ENCODE measurements at places on chromosomes 3 and 15. TPM values are rescaled to one million over a fixed set of nuclear protein-coding genes. Genes with fewer than 3 reads are reported as not detected.

DNA sequence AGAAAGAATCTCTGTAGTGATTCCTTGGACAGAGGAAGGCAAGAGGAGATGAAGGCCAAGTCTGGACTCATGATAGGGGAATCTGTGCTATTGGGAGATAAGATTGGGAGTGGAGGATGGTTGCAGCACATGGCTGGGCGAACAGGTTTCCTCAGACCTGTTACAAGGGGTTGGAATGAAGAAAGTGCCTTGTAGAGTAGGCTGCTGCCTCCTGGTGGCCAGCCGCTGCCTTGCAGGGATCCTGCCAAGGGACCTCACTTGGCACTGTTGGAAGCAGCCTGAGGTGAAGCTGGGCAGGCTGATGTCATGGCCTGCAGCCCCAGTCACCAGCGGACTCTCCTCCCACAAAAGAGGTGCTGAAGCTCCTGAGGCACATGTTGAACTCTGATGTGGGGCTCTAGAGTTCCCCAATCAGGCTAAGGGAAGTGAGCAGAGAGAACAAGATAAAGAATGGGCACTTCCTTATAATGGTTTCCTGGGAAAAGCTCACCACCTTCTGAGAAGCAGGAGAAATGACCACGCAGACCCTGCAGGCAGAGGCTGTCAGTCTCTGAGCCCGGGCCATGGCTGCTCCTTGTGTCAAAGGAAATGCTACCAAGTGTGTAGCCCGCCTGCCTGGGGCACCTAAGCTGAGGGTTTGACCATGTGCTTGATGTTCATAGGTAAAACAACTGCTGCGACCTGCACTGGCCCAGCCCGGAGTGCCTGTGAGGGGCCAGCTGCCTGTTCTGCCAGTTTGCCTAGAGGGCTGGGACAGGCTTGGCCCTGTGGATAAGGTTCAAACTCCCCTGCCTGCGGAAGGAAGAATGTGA is 1.6 kb upstream of the TEX264 start:
- DNase-seq = peak; percentile 75

DNA sequence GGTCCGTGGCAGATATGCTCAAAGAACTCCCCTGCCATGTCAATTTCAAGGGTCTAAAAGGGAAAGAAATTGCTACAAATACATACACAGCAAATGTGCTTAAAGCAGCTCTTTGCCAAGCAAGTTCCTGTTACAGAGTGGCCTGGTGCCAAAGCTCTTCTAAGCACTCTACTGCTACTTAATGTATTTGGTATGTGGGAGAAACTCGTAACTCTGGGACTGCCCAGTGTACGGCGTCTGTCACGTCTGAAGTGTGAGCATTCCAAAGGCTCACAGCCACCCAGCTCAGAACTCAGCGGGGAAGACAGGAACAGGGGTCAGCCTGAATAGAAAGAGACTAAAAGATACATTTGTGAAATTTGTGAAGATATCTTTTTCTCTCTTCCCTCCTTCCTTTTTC is 54.6 kb downstream of the RBMS3 start:
- no peak for DNase-seq

DNA sequence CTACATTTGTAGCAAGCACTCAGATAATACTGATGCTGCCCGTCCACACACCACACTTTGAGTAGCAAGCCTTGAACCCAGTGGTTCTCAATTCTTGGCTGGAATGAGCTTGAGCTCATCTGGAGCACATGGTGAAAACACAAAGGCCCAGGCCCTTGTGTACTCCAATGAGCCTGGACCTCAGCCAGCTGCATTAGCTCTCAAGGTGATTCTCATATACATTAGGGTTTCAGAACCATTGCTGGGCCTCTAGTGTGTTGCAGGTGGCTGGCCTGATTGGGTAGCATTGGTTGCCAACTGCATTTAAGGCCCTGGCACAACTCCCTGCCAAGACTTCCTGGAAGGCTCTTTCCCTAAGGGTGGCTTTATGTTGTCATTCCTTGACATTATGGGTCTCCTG is 23.4 kb upstream of the ZFAND6 start:
- no peak for DNase-seq

DNA sequence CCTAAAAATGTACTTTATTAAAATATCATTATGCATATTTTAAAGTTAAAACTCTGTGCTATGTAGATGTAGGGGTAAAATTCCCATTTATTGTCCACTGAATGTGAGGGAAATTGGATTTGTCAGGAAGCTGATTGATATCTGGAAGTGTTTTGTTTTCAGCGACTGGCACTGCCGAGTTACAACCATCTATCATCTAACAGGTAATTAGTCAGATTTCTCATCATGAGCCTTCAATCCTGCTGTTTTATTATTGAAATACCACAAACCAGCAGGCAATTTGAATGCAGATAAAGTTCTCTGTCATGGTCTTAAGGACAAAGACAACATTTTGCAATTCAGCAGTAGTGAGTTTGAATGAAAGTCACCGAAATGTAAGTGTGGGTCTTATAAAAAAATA is 40.5 kb downstream of the ZIC1 start:
- DNase-seq = no peak

GRCh38 chr3:49805897-49806701 is 3.0 kb downstream of the INKA1 start:
- no peak for DNase-seq

DNA sequence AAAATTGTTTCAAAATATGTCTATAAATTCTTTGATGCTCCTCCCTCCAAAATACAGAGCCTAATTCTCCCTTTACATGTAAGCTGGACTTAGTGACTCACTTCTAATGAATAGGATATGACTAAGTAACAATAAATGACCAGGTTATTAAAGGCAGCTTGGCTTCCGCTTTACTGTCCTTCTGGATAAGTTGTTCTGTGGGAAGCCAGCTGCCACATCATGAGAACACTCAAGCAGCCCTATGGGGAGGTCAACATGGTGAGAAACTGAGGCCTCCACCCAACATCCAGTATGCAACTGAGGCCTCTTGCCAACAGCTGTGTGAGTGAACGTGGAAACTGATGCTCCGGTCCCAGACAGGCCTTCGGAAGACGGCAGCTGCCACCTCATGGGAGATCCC is 247.3 kb upstream of the CHRM5 start:
- DNase-seq = no peak

GRCh38 chr15:68603216-68603595 is 24.4 kb downstream of the CORO2B start:
- DNase-seq = no peak

GRCh38 chr3:151265866-151266265 is 12.5 kb downstream of the P2RY14 start:
- DNase-seq = no peak

DNA sequence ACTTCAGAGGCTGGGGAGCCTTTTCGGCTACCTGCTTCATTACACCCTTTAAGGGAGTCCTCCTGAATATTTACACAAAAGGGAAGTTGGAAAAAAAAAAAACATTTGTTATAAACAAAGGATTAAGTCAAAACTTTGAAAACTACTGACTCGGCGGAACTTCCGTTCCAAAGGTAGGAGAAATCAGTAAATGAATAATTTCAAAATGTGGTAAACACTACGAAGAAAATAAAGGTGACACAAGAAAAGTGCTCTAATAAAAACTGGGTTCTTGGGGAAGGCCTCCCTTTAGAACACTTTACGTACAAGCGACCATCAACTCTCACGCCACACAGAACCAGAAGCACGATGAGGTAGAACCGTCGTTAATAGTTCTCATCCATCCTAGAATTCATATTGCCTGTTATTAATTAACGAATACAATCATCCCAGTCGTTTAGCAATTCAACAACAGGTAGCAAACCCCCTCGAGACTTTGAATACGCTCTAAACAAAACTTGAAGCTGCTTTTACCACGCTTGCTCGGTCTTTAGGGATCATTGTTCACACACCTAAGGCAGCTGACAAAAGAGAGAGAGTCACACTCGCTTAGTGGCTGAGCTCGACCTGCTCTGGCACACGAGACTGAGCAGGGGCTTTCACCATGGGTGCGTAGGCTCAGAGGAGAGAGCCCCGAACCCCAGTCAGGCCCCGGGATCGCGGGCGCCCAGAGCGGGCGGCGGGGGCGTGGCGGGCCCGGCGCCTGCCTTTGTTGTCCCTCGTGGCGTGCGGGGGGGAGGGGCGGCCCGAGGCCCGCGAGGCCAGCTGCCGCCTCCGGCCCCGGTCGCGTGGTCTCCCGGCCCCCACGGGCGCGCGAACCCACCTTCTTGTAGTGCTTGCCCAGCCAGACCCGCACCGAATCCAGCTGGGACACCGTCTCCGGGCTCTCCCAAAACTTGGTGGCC is 680 bp downstream of the SMARCC1 start:
- peak; percentile 65 for DNase-seq

GRCh38 chr15:82850731-82851130 is 41.3 kb downstream of the WHAMM start:
- DNase-seq = no peak

The SACM1L gene
- 112 TPM for total RNA-seq

The TMCO5A gene
- total RNA-seq = not detected

The CLDN11 gene
- not detected for total RNA-seq

The ASB14 gene
- not detected for total RNA-seq

The ASTE1 gene
- 9.6 TPM for total RNA-seq

All from activated T-helper 1 cell treated with anti-CD3 and anti-CD28 coated beads, Interleukin-12 subunit alpha, Interleukin-12 subunit beta, Interleukin-2, Interleukin-4 antibody, amounts not matched to agents 30 ng/mL and 10 ng/mL and 1 ng/mL, durations not matched to agents 14 hours and 24 hours and 36 hours (primary cell).